ENCODE measurements at places on chromosomes 16 and 17. TPM values are rescaled to one million over a fixed set of nuclear protein-coding genes. Genes with fewer than 3 reads are reported as not detected.

GRCh38 chr17:42097691-42098631, at the start of gene ZNF385C:
Gene ZNF385C, minus strand, starts transcription at chr17:42098473. Its CDS starts 35,417 bp downstream, at chr17:42063056.
- no peak for DNase-seq

The LGALS9B gene
- not detected for total RNA-seq

The SMIM5 gene
- total RNA-seq: not detected

The UNC119 gene
- total RNA-seq: 19.7 TPM

DNA sequence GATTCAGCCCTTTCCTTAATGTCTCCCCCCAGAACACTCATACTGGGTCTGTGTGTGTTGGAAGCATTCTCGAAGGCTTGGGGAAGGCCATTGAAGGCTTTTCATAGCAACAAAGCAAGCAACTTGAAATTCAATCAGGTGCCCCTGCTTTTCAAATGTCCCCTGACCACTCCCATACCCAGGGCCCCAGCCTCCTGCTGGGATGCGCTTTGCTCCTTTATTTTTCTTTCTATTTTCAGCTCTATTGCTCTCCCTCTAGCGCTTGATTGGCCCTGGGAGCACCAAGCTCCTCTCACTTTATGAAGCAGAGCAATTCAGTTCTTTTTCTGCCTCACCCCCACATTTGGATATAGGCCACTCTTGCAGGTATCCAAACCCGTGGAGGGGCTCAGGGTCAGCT, 92.0 kb downstream of the WSCD1 start:
- DNase-seq: no peak

DNA sequence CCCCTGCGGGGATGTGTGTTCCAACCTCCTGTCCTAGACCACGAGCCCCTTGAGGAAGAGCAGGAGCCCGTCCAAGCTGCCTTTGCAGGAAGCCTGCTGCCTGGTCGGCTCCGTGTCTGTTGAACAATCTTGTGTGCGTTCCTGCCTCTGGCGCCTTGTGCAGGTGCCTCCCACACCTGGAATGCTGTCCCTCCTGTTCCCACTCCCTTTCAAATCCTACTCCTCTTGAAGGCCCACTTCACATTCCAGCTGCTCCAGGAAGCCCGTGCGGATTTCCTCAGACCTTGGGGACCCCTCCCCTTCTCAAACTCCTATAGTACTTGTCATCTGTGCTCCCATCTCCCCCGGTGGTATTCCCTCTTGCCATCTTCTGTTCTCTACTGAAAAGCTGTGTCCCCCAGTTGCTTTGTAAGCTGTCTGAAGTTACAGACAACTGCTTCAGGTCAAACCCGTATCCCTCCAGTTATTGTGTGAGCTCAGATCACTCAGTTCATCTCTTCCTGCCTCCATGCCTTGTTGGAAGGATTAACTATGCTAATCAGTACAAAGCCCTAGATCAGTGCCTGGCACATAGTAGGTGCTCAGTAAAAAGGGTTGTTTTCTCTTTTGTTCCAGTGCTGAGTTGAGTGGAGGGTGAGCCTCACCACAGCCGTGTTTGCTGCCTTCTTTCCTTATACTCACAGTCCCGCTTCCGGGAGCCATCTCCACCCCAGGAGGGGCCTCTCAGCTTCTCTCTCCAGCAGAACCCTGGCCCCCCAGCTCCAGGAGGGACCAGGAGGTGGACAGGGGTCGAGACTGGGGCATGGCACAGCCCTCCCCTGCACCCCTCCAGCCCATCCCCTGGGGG, 241.8 kb upstream of the CIBAR2 start:
- no peak for DNase-seq

Data from SJSA1 (cell line).